ENCODE measurements at places on chromosomes 3 and 15.

- DNase-seq: no peak
Measured at GRCh38 chr3:189282741-189283140, 111.0 kb downstream of the TPRG1 start.

GRCh38 chr3:133575086-133575485 is 1.6 kb downstream of the CDV3 start:
- no peak for DNase-seq

DNA sequence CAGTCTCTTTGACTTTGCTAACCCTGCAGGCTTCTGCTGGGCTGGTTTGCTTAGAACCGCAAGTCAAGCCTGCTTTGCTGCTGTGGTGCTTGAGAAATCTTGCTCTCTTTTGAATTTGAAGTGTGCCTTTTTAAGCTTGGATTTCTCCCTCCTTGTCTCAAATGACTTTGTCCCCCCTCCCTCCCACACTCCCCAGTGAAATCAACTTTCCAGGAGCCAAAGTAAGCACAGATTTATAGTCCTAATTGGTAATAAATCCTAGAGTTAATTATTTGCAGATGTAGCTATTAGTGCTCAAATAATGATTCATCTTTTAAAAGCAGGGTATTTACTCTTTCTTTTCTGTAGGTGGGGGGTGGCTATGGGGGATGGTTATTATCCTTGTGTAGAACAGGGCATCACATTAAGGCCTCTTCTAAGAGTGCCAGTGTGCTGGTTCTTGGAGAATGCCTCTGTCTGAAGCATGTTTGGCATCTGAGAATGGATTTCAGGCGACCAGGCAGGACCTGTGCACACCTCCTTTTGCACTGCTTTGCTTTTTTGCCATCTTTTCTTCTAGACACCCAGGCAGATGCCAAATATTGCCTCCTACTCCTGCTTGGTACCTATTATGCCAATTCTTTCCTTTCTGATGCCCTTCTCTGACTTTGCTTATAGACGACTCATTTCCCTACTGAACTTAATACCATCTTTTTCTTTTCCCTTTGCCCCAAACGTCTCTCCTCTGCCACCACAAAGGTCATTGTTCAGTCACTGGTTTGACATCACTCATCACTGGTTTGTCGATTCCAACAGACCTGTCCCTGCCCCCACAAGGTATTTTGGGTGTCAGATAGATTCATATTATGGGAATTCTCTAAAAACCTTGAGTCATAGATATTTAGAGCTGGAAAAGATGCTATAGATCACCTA is 50.7 kb downstream of the CLDN11 start:
- DNase-seq: no peak

DNA sequence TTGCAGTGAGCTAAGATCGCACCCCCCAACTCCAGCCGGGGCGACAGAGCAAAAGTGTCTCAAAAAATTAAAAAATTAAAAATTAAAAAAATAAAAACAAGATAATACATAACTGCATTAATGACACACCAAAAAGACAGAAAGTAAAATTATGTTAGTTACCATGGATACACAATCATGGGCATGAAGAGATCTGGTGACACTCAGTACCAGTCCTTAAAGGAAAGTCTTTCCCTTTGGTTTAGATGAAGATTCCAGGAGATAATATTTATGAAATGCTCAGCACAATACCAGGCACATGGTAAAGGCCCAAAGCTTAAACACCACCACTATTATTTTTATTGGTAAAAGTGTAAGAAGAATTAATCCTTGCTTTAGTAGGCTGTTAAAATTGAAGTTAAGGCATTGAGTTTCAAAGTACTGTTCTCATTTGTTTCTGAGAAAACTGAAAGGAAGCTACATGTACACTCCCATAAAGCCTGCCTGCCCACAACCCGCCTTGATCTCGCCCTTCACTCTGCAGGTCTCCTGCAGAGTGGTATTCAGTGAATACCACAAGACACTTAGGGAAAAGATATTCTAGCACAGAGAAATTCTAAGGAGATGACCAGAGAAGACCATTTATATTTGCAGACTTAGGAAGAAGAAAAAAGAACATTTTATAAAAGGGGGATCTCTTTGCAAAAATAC is 52.3 kb downstream of the SUCLG2 start:
- no peak for DNase-seq

DNA sequence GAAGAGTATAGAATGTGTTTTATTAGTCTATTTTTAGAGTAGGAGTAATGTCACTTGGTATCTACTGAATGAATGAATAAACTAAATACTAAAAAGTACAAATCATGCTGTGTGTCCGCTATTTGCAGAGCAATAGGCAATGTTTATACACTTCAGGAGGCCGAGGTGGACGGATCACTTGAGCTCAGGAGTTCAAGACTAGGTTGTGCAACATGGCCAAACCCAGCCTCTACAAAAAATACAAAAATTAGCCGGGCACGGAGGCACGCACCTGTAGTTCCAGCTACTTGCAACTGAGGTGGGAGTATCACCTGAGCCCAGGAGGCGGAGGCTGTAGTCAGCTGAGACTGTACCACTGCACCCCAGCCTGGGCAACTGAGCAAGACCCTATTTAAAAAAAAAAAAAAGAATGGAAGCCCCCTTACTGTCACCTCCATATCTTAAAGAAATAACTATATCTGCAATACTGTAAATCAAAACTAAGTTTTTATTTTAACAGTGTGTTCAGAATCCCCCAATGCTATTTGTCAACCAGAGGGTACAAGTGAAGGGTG is 98.4 kb downstream of the DHX30 start:
- no peak for DNase-seq

- DNase-seq: no peak
Measured at GRCh38 chr3:191269289-191270085, 59.7 kb upstream of the CCDC50 start.

DNA sequence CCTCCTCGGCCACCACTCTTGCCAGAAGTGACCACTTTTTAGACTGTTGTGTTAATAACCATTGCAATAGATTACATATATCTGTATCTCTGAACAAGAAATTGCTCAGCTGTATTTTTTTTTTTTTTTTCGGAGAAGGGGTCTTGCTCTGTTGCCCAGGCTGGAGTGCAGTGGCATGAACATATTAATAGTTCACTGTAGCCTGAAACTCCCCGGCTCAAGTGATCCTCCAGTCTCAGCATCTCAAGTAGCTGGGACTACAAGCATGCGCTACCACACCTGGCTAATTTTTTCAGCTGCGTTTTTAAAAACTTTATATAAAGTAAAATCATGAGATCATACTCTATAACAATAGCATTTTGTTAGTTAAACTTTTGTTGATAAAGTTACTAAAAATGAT is 609.0 kb downstream of the ZNF385D start:
- no peak for DNase-seq

DNA sequence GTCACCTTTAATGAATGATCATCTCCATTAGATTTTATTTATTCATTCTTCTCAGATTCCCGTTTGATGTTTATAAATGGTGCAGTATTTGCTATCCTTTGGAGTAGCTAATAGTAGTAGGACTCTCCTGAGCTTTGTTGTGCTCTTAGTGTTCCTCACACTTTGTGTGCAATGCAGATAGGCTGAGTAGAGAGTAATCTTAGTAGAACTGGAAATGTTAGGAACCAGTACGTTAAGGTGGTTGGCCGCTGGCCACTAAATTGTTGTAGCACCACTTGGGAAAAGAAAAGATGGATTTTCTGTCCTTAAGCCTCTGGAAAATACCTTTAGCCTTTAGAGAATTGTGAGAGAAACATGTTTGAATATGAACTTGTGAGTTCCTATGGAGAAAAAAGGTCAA is 19.9 kb upstream of the EBLN2 start:
- DNase-seq: no peak

GRCh38 chr15:62957130-62957529 is 85.4 kb upstream of the TPM1 start:
- DNase-seq: no peak

- DNase-seq: no peak
Measured at GRCh38 chr3:13043656-13044055, 29.6 kb downstream of the IQSEC1 start.

DNA sequence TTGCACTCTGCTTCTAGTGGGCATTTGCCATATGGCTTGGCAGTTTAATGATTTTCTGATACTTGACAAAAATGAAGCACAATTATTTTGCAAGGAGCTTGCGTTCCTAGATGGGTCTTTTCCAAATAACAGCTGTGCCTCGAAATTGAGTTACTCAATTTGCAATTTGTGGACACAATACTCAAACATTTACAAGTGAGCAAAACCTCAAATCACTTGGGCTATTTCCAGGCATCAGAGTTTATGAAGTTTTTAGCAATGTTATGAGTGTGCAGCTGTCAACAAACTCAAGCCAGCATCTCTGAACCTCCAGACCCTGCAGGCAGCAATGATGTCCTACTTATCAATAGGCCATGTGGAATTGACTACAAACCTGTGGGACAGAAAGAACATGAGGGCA is 41.3 kb downstream of the NMNAT3 start:
- DNase-seq: no peak

GRCh38 chr3:163971861-163972260 is 1106.4 kb downstream of the SI start:
- no peak for DNase-seq

GRCh38 chr3:171066206-171066605 is 39.7 kb upstream of the SLC2A2 start:
- DNase-seq: no peak

GRCh38 chr15:70876011-70876410 is 16.2 kb downstream of the THAP10 start:
- DNase-seq: no peak

- no peak for DNase-seq
Measured at GRCh38 chr15:76184650-76185035, 124.9 kb downstream of the TMEM266 start.

DNA sequence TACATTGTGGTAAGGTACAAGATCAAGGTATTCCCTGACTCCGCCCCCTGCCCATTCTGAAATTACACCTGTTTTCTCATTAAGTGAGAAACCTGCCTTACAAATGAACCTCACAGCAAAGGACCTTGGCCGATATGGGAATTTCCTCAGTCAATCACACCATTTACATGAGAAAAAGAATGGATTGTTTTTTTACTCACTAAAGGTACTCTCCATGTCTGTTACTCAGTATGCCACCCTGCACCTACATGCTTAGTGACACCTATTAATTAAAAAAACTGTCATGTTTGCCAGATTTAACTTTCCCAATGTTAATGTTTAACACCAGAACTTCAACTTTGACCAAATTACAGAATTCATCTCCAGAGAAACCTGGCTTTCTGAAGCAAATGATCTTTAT is 62.0 kb downstream of the ESYT3 start:
- no peak for DNase-seq

- no peak for DNase-seq
Measured at GRCh38 chr3:66441129-66441528, 59.7 kb downstream of the LRIG1 start.

DNA sequence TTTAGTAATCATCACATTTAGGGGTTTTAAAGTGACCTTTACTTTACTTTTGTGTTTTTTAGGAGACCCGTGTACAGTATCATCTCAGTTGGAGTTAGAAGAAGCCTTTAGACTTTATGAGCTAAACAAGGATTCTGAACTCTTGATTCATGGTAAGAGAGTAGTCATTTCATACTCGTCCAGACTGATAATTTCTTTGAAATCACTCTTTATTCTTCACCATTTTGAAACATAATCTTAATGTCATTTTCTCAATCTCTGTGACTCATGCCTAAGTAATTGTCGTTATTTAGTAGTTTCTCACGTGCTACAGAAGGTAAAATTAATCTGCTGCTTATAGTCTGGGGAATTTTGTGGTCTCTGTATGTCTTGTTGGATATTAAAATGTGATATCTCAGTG is 37.7 kb downstream of the PRKCI start:
- no peak for DNase-seq

DNA sequence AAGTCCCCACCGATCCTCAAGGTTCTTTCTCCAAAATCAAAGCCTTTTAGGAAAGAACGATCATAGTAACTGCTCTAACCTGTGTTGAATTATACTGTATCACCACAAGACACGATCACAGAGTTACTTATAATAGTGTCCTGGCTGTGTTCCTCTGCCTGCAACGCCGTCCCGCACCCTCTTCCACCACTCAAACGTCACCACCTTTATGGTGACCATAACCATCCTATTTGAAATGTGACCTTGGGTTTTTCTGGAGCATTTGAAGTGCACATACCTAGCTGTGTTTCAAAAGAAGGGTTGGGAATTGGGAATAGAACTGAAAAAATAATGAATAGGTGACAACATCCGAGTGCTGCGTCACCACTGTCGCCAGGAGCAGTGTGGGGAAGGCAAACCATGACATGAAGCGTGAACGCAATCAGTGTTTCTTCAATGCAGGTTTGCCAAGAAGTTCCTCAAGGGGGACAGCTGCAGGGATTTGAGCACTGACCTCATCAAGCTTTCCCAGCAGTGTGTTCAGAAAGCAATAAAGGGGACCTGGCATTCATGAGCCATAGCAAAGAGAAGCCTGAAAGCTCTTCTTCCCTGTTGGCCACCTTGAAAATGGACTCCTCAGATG is 769 bp upstream of the SELENOS start:
- DNase-seq: no peak

DNA sequence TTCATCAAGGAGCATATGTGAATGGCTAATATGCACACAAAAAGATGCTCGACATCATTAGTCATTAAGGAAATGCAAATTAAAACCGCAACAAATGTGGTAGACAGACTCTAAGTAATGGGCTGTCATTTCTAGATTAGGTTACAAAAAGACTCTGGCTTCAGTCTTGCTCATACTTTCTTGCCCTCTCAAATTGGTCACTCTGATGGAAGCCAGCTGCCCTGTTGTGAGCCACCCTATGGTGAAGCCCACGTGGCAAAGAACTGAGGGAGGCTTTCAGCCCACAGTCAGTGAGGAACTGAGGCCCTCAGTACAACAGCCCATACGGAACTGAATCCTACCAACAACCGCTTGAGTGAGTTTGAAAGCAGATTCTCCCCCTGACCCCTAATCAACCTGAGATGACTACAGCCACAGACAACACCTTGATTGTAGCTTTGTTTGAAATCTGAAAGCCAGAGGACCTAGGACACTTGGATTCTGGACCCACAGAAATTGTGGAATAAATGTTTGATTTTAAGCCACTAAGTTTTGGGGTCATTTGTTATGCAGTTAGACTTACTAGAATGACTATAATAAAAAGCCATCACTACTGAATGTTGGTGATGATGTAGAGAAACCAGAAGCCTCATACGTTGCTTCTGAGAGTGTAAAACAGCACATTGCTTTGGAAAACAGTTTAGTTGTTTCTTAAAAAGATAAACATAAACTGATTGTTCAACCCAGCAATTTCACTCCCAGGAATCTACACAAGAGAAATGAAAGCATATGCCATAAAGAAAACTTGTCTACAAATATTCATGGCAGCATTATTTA is 45.7 kb downstream of the EHHADH start:
- DNase-seq: peak; percentile 20

DNA sequence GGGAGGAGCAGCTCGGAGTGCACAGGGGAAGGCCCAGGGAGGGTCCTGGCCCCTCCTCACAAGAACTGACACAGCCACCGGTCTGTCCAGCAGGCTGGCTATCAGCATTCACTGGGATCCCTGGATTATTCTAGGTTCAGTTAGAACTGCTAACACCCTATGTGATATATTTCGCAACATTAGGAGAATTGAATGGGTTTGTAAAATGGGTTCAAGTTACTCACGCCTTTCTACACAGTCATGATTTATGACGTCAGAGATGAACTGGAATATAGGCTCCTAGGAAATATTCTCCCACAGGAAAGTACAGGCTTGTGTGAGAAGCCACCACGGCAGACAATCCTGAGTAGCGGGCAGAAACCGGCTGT is 969 bp upstream of the BSN start:
- DNase-seq: no peak
